ENCODE measurements at places on chromosomes 11 and 22.

DNA sequence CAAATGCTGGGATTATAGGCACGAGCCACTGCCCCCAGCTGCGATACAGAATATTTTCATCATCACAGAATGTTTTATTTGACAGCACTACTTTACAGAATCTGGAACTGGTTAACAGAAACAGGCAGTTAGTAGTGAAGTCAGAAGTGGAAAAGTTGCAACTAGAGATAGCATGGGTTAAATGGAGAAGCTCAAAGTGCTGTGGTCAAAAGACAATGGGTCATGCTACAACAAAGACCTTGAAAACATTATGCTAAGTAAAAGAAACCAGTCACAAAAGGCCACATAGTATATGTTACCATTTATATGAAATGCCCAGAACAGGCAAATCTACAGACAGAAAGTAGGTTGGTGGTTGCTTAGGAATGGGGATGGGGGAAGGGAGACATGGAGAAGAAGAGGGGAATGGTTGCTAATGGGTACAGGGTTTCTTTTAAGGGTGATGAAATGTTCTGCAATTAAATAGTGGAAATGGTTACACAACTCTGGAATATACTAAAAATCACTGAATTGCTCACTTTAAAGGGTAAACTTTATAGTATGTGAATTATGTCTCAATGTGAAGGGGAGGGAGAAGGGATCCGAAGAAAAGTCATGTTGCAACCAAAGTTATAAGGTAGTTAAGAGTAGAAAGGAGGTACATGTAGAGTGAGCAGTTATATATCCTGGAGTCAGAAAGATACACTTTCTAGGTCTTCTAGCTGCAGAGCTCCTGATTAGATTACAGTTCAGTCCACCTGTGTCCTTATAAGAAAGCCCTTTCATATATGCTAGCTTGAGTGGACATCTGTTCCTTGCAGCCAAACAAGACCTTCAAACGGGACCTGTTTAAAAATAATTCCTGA lies 46.3 kb upstream of the RAPSN start:
- no peak for DNase-seq

DNA sequence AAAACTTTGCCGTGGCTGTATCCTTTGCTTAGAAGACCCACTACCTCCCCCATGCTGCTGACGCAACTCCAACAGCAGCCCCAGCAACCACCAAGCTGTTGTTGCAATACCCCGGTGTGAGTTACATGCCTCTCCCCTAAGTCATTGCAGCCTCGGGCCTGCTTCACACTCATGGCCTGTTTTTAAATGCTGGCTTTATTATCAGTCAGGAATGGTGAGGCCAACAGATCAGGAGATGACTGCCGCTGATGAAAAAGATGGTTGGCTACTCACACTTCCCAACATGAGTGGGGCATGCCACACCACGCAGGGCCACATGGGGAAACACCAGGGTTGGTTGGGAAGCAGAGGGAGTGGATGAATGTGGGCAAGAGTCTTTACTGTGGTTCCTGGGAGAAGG lies 171.5 kb upstream of the SYT13 start:
- no peak for DNase-seq

GRCh38 chr11:6657346-6657745 lies 1.7 kb upstream of the DCHS1 start:
- no peak for DNase-seq

GRCh38 chr11:1367721-1368120 lies 22.0 kb upstream of the BRSK2 start:
- no peak for DNase-seq

- no peak for DNase-seq
Observed at GRCh38 chr22:34946339-34946985, 119.5 kb upstream of the ISX start.

DNA sequence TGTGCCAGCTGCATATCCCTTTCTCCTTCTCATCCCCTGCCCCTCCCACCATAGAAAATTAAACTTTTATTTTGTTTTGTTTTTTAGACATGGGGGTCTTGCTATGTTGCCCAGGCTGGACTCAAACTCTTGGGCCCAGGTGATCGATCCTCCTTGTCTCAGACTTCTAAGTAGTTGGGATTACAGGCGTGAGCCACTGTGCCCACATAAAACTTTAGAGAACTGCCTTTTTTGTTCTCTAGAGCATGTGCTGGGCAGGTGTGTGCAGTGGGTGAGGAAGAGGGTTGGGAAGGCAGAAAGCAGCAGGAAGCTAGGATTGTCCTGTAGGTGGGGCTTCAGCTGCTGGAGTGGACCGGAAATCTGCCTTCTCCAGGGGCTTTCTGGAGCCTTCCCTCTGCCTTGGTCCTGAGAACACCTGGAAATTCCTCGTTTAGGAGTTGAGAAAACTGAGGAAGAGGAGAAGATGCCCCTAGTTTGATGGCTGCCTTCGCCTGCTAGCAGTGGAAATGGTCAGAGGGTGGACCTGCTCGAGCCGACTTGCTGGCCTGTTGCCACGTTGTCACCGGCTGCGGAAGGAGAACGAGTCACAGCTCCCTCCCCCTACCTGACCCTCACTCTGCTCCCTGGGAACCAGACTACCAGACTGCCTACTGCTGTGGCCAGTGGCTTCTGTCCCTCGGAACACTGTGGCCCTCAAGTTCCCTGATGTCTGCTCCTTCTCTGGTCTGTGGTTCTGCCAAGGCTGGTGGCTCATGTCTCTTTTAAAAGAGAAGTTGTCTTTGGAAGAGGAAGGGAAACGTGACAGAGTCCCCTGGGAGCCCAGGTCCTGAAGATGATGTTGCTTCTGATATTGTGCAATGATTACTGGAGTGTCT lies 4.0 kb downstream of the ST14 start:
- no peak for DNase-seq

DNA sequence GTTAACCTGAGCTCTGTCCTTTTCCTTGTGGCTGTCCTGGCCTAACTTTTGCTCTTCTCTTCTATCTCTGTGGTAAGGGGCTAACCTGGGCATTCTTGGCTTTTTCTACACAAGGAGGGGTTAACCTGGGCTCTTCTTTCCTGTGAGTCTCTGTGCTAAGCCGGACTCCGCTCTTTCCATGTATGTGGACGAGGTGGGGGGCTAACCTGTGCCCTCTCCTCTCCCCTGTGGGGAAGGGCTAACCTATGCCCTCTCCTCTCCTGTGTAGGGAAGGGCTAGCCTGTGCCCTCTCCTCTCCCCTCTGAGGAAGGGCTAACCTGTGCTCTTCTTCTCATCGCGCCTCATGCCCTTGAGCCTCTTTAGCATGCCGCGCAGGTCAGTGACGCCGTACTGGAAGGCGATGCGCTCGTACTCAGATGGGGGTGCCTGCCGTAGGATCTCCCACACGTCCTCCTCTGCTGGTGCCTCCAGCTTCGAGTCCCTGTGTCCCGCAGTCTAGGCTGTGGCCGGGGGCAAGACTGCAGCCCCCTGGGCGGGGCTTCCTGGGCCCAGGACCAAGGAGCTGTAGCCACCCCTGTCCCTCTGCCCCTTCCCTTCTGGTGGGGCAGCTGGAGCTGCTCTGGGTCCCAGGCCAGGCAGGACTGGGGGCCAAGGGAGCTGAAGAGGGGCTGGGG lies 6.5 kb downstream of the MYBPC3 start:
- DNase-seq: no peak

DNA sequence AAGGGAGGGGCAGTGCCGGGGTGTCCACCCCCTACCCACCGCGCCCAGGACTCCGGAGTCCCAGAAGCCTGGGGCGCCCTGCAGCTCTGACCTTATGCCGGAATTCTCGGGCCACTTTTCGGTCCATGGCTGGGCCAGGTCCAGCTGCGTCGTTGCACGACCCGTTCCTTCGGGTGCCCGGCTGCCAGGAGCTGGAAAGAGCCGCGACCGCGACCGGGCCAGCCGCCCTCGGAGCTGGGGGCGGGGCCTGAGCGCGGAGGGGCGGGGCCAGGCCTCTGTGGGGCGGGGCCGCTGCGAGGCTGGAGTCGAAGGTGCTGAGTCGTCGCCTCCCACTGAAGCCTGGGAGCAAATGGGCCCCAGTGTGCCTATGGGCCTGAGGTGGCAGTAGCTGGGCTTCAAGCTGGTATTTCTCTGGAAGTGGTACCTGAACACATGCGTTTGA lies at the start of gene USH1C:
Gene USH1C, minus strand, starts transcription at position 236 of the 442 bp plus-strand sequence. Its CDS starts 109 bp downstream, at position 127.
- no peak for DNase-seq

GRCh38 chr22:46422896-46423295 lies 87.4 kb downstream of the TRMU start:
- no peak for DNase-seq

GRCh38 chr11:359181-359714 lies 10.1 kb upstream of the B4GALNT4 start:
- DNase-seq: no peak

- DNase-seq: no peak
Observed at GRCh38 chr11:79857377-79858214, 416.8 kb upstream of the TENM4 start.

DNA sequence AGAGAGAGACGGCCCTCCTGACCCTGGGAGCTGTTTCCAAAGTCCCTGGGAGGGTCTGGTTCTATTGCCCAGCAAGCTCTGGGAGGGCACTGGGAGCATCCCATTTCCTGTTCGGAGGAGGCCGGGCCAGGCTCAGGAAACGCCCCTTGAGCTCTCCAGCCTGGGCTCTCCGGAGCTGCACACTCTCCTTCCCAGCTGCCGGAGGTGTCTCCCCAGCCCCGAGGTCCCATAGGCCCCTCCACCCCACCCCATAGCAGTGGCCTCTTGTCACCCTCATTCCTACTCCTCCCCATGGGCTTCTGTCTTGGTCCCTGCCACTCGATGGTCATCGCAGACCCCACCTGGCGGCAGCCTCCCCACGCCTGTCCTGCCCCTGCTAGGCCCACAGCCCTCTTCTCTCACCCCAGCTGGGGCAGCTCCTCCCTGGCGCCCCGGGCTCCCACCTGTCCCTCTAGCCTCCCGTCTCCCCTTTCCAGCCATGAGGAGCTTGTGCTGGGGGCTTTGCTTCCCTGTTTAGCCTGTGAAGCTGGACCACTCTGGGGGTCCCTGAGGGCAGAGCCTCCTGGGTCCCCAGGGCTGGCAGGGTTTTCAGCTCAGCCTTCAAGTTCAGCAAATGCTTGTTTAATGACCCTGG lies 2.8 kb downstream of the TSPAN32 start:
- no peak for DNase-seq

DNA sequence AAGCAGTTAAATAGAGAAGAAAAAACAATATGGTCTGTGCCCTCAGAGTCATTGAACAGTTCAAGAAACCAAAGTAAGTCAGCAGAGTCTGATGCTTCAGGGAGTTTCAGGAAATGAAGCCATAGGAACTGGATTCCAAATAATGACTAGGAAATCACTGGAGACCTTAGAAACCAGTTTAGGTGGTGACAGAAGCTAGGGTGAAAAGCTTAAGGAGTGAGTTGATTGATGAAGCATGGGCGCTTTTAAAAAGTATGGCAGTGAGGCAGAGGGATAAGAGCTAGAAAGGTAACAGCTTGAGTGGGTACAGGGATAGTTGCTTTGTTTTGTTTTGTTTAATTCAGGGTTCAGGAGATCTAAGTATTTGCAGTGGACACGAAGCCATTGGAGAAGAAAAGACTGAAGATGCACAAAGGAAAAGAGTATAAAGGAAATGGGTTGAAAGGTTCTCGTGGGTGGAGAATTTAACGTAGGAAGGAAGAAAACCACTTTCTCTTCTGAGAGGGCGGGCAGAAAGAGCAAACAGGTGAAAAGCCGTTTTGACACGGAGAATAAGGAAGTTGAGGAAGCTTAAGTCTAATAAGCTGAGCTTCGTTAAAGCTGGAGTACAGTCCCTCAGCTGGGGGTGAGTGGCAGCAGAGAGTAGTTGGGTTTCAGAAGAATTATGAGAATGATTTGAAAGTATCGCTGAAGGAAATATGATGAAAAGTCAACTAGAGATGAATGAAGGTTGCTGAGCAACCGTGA lies 14.8 kb downstream of the SGSM3 start:
- DNase-seq: no peak

GRCh38 chr11:117271208-117271607 lies 19.9 kb upstream of the BACE1-AS start:
- DNase-seq: no peak

DNA sequence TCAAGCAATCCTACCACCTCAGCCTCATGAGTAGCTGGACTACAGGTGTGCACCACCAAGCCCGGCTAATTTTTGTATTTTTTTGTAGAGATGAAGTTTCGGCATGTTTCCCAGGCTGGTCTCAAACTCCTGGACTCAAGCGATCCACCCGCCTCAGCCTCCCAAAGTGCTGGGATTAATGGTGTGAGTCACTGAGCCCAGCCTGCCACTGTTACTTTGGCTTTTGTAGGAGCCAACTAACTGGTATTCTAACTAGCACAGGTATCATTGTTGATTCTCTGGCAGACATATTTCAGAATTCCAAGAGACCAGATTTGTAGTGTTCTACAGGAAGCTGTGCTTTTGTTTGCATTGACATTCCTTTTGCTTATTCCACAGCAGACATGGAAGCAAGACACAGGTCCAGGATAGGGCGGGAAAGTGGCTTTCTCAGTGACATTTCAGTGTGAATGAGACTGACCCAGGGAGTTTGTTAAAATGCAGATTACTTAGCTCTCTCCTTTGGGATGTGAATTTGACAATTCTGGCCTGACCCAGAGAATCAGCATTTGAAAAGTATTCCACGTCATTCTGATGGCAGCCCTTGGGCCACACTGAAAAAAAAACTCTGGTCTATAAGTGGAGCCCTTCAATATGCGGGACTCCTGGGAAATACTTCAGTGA lies 52.2 kb upstream of the PAX6 start:
- DNase-seq: no peak

DNA sequence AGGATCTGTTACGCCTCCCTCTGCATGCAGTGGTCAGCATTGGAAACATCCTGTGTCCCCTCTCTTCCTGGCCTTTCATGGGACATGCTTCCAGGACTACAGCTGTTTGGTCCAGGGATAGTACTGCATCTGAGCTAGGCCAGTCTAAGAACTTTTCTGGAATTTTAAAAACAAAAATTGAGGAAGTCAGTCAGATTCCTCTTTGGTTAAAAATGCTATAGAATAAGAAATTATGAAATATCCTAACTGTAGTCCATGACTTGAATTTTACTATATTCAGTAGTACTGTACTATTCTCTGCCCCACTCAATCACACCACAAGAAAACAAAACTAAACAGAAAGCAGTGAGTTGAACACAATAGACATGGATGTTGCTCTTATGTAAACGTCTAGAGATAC lies 201.0 kb upstream of the CADM1 start:
- DNase-seq: no peak

DNA sequence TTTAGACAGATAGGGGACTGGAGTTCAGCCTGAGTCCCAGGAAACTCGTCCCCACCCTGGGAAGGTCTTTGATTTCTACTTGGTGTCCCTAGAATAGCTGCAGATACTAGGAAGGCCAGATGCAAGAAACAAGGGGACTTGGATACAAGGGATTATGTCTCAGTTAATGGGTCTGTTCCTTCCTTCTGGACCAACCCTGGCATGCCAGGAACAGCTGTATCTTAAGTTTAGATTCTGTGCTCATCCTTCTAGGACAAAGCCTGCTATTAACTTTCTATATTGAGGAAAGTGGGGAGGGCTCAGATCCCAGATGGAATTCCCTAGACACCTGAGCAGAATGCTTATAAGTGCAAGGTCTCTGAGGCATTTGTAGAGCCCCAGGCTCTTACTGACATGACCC lies 3.9 kb upstream of the OR52M1 start:
- no peak for DNase-seq

DNA sequence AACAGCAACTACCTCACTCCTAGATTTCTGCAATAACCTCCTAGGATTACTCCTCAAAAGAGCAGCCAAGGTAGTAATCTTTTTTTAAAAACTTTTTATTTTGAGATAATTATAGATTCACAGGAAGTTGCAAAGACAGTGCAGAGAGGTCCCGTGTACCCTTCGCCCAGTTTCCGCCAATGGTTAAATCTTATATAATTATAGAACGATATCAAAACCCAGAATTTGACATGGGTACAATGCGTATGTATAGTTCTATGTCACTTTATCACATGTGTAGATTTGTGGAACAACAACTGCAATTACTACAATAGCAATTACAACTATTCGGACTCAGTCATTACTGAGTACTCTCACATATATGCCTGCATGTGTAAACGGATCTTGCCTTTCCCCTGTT lies 94.8 kb upstream of the APOA1 start:
- DNase-seq: no peak
